ENCODE measurements at places on chromosomes 4 and X.

GRCh38 chr4:132763465-132763864 lies 385.6 kb upstream of the PCDH10 start:
- DNase-seq, result no peak

DNA sequence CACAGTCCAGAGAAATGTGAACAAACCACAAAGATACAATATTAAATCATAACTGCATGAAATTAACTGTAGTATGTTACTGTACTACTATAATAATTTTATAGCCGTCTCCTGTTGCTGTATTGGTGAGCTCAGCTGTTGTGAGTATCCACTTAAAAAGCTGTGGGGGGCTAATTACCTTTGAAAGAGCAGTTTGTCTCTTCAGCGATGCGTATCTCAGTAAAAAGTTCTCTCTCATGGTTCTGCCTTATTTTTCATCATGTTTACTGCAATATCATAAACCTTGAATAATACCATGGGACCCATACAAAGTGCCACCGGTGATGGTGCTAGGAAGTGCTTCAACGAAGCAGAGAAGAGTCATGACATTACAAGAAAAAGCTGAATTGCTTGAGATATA lies 8.4 kb upstream of the MSMO1 start:
- DNase-seq, result no peak

DNA sequence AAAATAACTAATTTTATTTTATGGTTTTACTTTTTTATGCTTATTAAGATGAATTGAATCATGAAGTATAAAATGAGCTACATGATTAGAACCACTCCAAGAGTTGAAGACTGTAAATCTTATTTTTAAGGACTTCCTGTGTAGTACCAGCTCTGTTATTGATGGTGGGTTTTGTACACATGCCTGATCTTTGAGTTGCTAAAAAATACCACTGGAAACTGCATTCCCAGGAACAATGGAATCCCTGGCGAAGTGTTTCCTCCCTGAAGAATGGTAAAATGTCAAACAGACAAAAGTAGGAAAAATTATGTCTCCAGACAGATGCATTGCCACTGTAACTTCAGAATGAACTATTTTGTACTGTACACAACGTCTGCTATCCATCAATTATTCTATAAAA lies 935.4 kb upstream of the TENM3 start:
- no peak for DNase-seq

GRCh38 chr4:53421791-53422190 lies 44.4 kb downstream of the FIP1L1 start:
- no peak for DNase-seq

DNA sequence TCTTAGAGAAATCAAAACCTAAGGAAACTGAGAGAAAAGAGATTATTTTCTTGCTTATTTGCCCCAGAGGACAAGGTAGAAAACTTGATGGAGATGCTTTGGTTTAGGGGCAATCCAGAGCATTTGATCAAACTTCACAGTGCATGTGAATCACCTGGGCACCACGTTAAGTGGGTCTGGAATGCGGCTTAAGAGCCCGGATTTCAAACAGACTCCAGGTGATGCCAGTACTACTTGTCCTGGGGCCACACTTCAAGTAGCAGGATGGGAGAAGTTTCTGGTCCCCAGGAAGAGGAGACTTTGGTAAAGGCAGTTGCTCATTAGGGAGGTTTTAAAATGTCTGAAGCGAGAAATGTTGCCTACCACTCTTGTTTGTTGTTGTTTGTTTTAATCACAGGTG lies 51.8 kb downstream of the PHOX2B start:
- DNase-seq, result no peak

DNA sequence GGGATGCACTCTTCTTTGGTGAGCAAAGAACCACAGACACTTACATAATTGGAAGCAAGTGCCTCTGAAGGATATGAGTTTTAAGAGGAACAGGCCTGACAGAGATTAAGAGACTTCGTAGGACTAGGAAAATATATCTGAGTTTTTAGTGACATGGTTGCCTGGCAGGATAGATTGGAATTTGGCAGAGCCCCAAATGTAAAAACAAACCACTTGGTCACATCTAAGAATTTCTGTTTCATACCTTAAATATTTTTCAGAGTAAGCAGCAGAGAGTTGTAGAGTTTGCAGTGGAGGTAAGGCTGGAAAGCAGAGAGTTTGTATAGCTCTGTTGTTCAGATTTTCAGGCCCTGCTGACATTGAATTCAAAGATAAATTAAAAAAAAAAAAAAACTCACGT lies 150.1 kb upstream of the MAGEB2 start:
- DNase-seq, result no peak

DNA sequence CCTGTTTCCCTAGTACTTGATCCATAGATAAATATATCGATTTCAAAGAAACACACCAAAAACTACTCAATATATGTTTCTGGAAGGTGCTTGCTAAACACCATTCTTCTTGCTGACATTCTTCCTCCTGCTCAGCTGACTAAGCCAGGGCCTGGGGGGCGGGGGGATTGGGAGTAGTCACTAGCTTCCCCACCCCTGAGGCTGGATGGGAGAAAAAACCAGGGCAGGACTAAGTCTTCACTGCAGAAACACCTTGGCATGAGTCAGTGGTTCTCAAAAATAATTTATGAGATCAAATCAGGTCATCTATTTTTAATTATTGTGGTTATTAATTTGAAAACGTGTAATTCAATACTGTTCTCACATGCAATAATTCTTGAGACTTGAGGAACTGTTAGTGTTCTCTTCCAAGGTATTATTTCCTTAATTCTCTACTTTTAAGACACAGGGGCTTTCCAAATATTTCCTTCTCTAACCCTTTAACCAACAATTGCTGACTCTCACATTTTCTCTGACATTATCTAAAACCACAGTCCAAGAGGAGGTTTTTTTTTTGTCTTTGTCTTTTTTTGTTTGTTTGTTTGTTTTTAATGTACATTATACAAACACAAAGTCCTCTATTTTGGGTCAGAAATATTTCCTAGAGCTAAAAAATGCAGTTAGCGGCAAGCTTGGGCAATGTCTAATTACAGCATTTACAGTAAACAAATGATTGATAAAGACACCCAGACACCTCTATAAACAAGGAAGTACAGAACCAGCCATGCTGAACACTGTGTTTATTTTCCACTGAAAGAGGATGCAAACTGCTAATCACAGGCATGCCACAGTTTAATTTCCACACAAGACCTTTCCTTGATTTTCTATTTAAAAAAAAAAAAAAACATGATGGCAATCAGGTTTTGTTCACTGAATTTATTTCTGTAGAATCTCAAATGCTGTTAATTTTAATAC lies 120.3 kb upstream of the USP9X start:
- no peak for DNase-seq

GRCh38 chr4:114698231-114698630 lies 99.6 kb downstream of the UGT8 start:
- DNase-seq, result no peak

DNA sequence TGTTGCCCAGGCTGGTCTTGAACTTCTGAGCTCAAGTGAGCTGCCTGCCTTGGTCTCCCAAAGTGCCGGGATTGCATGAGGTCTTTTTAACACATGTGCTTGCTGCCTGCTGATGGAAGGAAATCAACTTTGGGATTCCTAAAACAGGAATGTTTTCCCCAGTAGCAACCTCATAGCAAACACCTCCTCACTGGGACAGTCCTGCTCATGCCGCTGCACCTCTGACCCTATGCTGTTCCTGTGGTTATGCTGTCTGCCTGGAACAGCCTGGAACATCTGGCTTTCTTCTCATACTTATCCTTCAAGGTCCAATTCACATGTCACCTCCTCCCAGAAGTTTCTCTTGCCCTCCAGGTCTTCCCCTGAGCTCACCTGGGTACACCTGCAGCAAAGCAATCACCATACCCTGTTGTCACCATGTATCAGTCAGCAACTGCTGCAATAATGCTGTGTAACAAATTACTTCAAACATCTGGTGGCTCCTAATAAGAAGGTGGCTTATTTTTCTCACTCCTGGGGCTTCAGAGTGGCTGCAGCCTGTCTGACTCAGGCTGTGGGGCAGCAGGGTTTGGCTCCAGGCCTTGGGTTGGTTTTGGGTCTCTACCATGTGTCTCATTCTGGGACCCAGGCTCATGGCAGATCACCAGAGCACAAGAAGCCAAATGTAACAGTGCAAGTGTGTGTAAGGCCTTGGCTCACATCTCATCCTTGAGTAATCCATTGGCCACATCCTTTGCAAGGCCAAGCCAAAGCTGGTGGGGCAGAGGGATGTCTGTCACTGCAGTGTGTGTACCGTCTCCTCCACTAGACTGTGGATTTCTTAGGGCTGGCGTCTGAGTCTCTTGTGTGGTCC lies 59.4 kb upstream of the SORCS2 start:
- no peak for DNase-seq

DNA sequence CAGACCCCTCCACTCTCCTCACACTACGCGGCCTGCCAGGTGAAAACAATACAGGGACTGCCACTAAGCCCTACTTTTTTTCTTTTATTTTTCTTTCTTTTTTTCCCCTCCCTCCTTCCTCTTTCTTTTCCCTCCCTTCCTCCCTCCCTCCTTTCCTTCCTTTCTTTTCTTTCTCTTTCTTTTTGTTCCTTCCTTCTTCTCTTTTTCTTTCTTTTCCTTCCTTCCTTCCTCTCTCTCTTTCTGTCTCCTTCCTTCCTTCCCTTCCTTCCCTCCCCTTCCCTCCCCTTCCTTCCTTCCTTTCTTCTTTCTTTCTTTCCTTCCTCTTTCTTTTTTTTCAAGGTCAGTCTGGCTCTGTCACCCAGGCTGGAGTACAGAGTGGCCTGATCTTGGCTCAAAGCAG lies 41.9 kb downstream of the RWDD4 start:
- no peak for DNase-seq

- DNase-seq, result no peak
These were observed 28.5 kb downstream of the MOB1B start for GRCh38 chr4:70930530-70931256.

GRCh38 chr4:166680796-166681195 lies 553.5 kb downstream of the SPOCK3 start:
- DNase-seq, result no peak

DNA sequence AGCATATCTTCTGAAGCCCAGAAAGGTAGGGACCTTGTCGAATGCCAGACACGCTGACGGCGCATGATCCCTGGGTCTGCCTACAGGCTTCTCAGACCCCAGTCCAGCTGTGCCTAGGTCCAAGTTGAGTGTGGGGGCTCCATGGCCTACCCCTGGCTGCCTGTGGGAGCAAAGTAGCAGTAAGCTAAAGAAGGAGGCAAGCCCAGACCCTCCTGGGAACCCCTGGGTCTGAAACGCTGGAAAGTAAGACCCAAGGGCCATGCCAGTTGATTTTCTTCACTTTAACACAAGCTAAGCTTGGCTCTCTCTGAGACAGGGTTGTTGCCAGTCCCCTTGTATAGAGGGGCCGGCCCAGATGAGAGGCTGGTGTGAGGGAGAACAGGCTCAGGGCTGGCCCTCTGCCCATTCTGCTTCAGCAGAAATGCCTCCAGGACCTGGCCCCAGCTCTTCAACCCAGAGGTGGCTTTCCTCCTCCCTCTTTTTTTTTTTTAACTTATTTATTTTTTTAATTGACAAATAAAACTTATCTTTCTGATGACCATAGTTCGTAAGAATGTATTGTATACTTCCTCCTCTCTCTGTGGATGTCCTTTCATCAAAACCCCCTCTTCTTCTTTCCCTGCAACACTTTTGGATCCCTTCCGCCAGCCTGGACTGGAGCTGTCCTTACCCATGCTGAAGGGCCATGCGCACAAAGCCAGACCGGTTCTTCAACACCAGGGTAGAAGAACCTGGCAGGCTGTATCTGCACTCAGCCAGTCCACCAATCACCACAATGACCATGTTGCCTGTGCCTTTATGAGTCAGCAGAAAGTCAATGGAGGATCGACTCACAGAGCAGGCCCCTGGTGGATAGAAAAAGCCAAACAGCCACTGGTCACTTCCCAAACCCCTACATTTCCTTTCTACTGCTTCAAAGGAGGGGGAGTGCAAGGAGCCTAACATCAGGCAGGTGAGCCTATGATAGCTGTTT lies 7.1 kb downstream of the AWAT2 start:
- DNase-seq, result no peak

DNA sequence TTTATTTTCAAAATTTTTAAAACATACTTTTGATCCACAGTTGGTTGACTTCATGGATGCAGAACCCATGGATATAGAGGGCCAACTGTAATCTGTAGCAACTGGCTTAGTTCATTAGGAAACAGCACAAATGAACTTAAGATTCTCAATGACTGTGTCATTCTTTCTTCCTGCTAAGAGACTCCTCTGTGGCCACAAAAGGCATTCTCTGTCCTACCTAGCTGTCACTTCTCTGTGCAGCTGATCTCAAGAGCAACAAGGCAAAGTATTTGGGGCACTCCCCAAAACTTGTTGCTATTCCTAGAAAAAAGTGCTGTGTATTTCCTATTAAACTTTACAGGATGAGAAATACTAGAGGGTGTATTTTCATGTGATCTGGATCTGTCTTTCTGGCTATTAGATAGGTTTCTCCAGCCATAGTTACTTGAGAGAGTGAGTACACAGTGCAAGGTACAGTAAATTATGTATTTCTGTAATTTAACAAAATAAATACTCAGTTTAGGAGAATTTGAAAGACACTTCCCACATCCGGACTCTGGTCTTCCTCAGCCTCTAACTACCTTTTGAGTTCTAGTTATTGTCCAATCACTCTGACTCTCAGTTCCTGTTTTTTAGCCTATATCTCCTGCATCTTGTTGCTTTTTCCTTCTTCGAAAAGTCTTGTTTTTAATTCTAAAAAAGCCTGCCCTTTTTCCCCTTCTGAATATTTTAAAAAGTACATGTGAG lies 21.8 kb downstream of the TLR2 start:
- DNase-seq, result no peak

DNA sequence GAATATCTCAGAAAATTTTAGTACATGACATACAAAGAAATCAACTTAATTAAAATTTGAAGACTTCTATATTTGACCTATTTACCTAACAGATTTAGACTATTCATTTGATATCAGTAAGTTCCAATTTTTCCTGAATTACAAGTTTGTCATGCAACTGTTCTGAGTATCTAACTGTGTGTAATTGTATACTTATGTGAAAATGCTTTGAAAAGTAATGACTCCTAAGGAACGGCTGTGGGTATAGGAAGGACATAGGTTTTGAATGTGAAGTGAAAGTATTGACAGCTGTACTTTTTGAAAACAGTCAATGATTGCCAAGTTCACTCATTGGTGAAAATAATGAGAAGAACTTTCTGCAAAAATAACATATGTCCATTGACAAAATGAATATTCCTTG lies 2.9 kb downstream of the GRIA2 start:
- no peak for DNase-seq

DNA sequence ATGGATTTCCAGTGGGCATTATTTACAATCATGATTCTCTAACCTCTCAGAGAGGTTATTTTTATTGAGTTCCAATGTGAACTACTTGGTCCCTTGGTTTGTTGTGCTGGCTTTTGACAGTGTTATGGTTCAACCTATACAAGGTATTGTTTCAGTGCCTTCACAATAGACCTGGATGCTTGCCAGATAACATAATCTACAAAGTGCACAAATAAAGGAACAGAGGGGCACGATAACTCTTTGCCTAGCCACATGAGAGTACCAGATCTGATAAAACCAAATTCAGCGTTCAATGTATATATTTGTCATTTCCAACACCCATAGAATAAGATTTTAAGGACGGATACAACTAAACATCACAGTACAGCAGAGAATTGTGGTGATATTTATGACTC lies 120.8 kb downstream of the RASL11B start:
- DNase-seq, result no peak
